Kidney tubule cell (primary cell): ENCODE measurements at places on chromosomes 12 and 14.

DNA sequence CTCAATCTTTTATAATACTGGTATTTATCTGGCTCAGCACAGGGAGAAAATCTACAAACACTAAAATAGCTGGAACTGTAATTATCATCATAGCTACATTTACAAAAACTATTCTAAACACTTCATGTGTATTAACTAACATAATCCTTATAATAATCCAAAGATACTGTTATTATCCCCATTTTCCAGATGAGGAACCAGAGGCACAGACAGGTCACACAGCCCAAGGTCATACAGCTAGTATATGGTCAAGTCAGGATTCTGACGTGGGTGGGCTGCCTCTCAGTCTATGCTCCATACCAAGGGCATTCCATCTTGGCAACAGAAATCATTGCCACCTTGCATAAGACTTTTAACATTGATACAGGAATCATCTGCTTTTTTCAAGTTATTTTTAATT is 11.4 kb downstream of the FERMT2 start:
- DNase-seq = no peak

DNA sequence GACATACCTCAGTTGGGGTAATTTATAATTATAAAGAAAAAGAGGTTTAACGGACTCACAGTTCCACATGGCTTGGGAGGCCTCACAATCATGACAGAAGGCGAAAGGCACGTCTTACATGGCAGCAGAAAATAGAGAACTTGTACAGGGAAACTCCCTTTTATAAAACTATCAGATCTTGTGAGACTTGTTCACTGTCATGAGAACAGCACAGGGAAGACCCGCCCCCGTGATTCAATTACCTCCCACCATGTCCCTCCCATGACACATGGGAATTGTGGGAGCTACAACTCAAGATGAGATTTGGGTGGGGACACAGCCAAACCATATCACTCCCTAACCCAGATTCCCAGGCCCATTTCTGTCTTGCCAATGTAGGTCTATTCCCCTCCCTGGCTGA is 22.1 kb downstream of the MYO1H start:
- no peak for DNase-seq

DNA sequence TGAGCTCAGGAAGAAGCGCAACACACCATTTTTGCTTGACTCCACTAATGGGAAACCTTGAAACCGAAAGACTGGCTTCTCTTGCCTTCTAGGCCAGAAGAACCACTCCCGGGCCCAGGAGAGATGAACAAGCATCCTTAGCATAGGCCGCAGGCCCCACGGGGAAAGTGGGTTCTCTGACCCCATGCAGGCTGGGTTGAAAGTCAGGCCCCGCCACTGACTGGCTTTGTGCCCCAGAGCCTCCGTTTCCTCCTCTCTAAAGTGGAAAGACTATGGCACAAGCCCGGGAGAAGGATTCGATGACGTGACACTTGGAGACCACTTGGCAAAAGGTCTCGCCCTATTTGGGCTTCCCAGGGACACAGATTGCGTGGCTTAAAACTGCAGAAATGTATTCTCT is 9.9 kb upstream of the FZD10 start:
- DNase-seq = no peak

GRCh38 chr12:14981049-14981448 is 8.2 kb downstream of the PDE6H start:
- DNase-seq = no peak

GRCh38 chr14:92039063-92039718 is 668 bp downstream of the TRIP11 start:
- peak; percentile 84 for DNase-seq

GRCh38 chr12:81558031-81558430 is 201.1 kb downstream of the PPFIA2 start:
- no peak for DNase-seq

DNA sequence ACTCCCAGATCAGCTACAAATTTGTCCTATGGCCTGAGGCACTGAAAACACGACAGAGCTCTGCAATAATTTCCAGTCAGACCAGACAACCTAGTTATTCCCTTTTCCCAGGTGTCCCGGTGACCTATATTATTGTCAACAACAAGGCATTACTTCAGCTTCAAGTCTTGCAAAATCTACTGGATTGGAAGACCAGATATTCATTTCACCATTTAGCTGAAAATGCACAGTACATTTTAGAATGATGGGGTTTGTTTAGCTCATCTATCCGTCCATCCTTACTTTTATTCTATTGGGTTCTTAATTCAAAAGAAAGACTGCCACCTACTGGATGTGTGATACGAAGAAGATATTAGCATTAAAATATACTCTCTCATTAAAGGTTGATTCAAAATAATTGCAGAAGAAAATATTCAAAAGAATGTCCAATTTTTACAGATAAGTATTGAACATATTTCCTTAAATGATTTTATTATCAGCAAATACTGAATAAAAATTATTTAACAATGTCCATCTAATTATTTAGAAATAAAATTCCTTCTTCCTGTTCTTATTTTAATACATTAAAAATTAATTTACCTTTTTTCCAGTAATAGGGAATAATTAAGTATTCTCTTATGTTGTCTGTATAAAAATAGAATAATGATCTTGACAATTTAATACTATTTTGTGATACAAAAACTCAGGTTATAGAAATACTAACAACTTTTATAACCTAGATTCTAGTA is 244.9 kb upstream of the LRIG3 start:
- peak; percentile 45 for DNase-seq

- DNase-seq = no peak
These were observed 133.7 kb downstream of the PRIMA1 start for GRCh38 chr14:93654599-93654998.
